ENCODE measurements at places on chromosomes 1 and 21.

DNA sequence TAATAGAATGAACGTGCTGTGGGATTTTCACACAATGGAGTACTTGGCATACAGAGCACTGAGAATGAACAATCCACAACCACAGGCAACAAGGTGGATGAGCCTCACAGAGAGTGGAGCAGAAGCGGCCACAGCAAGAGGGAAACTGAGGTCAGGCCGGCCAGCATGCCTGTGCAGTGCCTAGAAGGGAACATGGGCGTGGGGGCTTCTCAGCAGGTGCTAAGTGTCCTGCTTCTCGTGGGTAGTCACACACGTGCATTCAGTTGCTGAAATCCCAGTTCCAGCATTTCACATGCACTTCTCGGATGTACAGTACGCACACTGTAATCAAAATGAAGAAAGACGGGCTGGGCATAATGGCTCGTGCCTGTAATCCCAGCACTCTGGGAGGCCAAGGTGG lies 33.1 kb downstream of the WDR4 start:
- DNase-seq = peak; percentile 5

DNA sequence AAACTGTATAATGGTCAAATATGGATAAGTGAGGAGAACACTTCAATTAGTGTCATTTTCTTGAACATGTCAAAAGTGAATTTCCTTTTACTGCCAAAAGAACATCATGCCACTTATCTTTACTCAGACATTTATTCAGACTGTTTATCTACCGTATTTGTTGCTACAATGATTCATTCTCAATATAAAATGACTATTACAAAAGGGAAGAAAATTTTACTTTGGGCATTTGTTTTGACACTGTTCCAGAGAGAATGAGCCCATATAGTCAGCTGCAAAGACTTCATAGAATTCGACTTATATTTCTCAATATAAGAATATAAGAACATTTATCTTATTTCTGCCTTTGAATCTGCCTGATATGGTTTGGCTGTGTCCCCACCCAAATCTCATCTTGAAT lies 1699.1 kb downstream of the BRINP3 start:
- DNase-seq = no peak

DNA sequence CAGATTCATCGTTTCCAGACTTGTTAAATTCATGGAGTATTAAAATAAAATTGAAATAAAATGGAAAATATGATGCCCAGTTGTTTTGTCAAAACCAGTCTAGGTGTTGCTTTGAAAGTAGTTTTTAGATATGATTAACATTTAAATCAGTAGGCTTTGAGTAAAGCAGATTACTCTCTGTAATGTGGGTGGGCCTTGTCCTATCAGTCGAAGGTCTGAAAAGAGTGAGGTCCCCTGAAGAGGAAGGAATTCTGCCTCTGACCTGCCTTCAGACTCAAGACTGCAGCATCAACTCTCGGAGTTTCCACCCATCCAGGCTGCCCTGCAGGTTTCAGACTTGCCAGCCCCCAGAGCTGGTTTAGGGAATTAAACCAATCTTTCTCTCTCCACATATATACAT lies 36.2 kb downstream of the C21orf91 start:
- no peak for DNase-seq

GRCh38 chr1:197913495-197914276 lies 3.5 kb upstream of the LHX9 start:
- DNase-seq = peak; percentile 7

GRCh38 chr1:176770066-176770465 lies 307.1 kb downstream of the PAPPA2 start:
- no peak for DNase-seq

- DNase-seq = no peak
These were observed 40.7 kb downstream of the MAN1C1 start for GRCh38 chr1:25657121-25657882.

DNA sequence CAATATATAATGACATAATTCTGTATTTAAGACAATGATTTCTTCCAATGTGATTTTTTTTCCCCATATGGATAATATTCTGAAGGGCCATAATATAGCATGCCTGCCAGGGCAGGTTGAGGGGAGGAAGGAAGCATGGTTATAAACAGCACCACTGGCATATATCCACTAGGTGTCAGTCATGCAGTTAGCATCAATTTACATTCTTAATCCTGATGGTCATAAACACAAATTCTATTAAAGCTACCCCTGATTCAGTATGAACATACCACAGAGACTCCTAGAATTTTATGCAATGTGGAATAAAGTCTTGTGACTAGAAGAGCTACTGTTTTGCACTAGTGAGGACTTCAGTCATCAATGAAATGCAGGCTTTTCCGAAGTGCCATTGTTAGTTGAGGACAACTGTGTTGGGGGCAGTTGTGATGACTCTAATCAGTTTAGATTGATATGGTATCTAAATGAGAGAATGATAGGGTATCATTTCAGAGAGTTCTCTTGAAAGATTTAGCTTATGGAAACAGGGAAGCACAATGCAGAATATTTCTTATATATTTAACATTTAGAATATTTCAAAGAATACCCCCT lies 342.7 kb upstream of the NR5A2 start:
- peak; percentile 46 for DNase-seq

GRCh38 chr1:2863648-2863963 lies 62.1 kb upstream of the TTC34 start:
- DNase-seq = no peak

- no peak for DNase-seq
These were observed 272.1 kb downstream of the ZNF648 start for GRCh38 chr1:181789395-181789794.

- peak; percentile 47 for DNase-seq
These were observed 140.5 kb downstream of the IFI44 start for GRCh38 chr1:78790174-78790573.

- no peak for DNase-seq
These were observed 30.0 kb downstream of the PPP2R5A start for GRCh38 chr1:212315184-212315583.

DNA sequence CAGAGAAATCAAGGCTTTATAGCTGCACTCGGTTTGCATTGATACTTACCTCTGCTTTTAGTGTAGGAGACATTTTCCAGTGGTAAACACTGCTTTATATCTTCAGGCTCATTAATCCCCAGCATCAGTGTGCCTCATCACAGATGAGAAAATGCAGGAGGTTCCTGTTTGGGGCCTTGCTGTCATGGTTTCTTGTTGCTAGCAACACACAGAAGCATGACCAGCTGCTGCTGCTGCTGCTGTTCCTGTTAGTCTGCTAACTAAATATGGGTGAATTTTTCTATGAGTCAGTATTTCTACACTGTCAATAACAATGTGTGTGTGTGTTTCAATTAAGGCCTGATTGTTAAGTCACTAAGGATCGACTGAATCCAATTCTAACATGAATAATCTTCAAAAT lies 85.8 kb upstream of the RGS1 start:
- peak; percentile 51 for DNase-seq

- peak; percentile 57 for DNase-seq
These were observed 98.3 kb downstream of the CD58 start for GRCh38 chr1:116472431-116472961.

DNA sequence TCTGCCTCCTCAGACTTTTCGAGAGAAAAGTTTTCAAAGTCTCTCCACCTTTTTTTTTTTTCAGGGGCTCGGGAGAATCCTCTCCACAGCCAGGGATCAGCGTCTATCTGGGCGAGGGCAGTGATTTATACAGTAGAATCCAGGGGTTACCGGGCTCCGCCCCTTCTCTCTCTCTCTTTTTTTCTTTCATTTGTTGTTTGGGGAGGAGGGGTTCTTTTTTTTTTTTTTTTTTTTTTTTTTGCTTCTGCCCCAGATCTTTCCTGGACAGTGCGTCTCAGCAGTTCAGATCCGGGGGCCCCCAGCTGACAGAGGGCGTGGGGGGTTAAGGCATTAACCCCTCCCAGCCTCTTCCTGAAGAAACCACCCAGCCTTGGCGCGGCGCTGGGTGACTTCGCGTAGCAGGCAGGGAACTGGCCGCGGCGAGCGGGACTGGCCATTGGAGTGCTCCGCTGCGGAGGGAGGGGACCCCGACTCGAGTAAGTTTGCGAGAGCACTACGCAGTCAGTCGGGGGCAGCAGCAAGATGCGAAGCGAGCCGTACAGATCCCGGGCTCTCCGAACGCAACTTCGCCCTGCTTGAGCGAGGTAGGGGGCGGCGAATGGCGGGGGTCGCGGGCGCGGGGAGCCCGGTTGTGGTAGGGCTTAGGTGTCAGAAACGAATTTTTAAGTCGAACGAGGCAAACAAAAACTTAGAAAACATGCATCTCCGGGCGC lies at the start of gene S1PR1:
S1PR1 (plus strand) TSS at position 504 of the 713 bp plus-strand sequence. CDS start 1,966 bp downstream, outside the sequence.
- DNase-seq = peak; percentile 78

DNA sequence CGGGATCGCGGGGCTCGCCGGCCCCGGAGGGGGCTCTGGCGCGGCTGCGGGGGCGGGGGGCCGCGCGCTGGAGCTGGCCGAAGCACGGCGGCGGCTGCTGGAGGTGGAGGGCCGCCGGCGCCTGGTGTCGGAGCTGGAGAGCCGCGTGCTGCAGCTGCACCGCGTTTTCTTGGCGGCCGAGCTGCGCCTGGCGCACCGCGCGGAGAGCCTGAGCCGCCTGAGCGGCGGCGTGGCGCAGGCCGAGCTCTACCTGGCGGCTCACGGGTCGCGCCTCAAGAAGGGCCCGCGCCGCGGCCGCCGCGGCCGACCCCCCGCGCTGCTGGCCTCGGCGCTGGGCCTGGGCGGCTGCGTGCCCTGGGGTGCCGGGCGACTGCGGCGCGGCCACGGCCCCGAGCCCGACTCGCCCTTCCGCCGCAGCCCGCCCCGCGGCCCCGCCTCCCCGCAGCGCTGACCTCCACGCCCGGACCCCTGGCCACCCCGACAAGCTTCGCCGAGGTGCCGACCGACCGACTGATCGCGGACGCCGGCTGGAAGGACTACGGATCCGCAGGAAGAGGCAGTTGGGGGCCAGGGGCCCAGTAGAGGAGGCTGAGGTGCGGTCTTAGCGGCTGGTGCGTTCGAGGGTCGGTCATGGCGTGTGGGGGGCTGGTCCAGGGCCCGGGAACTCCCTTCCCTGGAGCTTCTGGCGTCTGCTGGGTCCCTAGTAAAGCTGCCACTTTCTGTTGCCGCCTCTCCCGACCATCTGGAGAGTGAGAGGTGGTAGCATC lies 711 bp downstream of the TRNP1 start:
- peak; percentile 81 for DNase-seq

DNA sequence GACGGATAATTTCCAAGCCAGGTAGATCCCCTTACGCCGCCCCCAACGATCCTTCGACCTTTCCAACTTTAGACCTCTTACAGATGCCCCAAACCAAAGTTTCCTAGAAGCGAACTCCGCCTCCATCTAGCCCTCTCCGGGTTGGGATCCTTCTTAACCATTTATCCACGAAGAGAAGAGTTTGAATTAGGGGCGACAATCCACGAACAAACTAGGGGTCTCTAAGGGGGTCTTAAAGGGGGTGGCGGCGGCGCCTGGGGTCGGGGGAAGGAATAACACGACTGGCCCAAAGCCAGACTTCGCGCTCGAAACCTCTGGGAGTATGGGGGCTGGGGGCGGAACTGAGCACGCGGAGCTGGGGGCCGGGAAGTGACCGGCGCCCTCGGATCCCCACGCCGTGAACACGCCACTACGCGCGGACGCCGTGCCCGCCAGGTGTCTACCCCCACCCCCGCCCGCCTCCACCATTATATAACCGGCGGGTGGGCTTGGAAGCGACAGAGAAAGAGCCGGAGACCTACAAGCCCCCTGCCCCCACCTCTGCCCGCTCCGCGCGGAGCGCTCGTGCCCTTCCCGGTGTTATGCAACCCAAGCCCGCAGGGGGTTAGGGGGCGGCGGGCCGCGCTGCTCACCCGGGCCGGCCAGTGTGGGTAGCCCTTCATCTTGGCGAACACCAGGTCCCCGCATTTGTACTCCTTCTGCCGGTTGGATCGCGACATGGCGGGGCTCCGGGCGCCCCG lies 594 bp downstream of the HDGF start:
- peak; percentile 72 for DNase-seq

DNA sequence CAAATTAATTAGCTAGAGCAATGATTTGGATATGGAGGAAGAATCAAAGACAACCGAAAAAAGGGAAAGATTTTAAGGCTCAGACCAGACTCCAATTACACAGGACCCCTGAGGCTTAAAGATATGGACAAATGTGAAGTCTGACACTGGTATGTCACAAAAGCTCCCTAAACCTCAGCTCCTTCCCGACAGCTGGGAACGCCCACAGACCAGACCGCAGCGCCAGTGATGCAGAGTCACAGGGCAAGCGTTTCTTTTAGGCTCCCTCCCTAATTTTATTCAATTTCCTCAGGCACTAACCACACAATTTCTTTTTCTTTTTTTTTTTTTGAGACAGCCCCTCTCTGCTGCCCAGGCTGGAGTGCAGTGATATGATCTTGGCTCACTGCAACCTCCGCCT lies 40.2 kb downstream of the NID1 start:
- no peak for DNase-seq

DNA sequence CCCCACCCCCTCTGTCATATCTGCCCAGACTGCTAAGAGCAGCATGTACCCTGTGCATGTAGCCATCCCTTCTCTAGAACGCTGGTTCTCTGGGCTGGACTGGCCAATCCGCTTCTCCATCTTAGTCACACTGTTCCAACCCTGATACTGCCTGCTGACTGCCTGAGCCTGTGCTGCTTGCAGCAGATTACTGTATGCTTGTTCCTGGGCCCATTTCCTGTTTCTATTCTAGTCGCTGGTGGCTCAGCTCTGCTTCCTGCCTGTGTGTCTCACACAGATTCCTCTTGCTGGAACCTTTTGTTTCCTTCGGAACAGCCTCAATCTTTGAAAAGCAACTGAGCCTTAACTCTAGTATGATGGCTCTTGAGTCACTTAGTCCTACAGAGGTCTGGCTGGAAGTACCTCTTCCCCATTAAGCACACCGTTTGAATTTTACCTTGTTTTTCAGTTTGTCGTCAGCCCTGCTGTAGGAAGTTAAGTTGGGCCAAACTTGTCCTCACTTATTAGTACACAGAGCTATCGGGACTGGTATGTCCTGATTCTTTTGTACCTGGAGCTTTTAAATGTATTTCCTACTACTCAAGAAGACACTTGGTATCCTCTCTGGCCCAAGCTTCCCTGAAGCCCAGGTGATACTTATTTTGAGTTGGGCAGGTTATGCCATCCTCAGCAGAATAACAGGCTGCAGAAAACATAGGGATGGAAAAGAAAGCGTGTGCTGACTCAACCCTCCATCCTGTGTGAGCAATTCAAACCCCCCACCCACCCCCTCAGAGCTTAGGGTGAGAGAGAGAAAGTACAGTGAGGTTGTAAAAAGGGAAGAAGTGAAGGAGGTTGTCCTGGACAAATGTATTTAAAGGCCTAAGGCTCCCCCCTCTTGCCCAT lies 43.4 kb upstream of the PIGV start:
- DNase-seq = peak; percentile 34

DNA sequence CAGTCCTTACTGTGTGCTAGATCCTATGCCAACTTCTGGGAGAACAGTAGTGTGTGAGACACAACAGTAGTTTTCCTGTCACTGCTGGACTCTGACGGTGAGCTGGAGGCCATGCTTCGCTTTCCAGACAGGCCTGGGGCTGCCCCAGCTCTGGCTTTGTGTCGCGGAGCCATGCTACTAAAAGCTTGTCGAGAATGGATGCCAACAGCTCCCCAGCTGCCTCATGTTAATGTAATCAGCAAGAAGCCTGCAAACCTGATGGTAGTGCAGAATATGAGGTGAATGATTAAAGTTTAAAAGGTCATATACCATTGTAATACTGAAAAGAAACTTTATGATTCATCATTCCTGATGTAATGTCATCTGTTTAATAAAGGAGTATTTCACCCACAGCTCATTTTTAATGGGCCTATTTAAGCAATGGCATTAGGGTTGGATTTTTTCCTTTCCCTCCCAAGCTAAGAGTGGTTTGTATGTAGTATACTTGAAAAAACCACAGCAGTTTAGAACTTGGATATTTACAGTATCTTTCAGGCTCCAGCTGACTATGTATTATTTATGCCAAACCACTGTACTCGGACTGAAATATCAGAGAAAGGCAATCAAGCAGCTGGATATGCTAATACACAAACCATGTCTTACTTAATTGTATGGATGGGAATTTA lies 343.0 kb downstream of the NUF2 start:
- peak; percentile 24 for DNase-seq

GRCh38 chr1:182087304-182087703 lies 25.8 kb upstream of the ZNF648 start:
- DNase-seq = no peak
